ENCODE measurements at places on chromosomes 11 and 22. TPM values are rescaled to one million over a fixed set of nuclear protein-coding genes. Genes with fewer than 3 reads are reported as not detected.

DNA sequence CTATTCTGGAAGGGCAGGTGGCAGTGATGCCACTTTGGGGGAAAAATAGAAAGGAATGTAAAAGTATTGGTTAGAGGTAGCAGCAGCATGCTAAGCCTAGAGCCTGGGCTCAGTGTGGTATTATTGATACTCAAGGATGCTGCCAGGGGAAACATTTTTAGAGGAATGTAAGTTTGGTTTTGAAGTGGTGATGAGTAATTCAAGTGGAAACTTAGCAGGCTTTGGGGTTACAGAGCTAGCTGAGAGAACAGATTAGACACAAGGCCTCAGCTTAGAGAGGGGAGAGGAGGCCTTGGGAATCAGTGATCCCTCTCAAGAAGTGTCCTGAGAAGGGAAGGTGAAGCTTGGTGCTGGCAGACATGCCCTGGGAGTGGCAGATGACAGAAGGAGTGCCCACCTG, 32.9 kb upstream of the DDI1 start:
- no peak for DNase-seq

- DNase-seq, result no peak
Observed at GRCh38 chr11:9626496-9627394, 37.1 kb upstream of the SWAP70 start.

- no peak for DNase-seq
Observed at GRCh38 chr11:27696961-27697360, 3.3 kb downstream of the BDNF start.

GRCh38 chr22:31346733-31347250, 646 bp upstream of the PATZ1 start:
- DNase-seq, result peak; percentile 30

GRCh38 chr11:66981976-66982578, 7.0 kb downstream of the C11orf86 start:
- DNase-seq, result no peak

DNA sequence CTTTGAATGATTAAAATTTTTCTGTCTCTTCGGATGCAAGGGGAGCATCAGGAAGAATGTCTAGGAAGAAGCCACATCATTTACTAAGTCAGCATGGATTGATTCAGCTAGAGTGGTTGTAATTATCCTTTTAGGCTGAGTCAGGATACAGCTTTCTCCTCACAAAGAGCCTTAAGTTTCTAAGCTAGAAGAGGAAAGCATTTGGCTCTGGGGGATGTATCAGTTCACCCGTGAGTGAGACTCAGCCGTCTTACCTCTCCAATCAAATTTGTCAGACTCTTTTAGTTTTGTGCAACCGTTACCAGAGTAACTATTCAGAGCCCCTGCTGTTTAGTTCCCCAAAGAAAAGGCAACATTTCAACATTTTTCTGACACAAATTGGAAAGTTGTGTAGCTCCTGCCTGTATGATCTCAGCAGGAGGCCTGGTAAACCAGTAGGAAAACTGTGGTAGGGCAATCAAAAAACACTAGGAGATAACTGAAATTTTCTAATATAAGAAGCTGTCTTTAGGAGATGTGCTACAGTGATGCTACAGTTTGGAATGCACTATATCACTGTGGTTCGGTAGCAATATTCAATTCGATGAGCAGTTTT, 432.4 kb upstream of the LUZP2 start:
- no peak for DNase-seq

DNA sequence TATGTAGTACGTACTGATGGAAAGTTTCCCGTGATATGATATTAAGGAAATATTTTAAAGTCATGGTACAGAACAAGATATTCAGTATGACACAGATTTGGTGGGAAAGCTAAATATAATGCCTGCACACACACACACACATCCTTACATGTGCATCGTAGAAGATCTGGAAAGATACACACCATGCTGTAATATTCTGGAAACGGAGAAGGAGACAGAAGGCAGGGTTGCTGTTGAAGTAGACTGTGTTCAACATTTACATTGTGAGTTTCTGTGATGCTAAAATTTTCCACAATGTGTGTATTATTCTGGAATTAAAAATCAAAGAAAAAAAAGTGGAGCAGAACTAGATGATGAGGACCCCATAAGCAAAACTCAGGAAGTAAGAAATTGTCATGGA, 118.0 kb downstream of the RRAS2 start:
- DNase-seq, result no peak

The MMP11 gene
- not detected for total RNA-seq

Measured in upper lobe of left lung (tissue), 6 donors.